NCI-H446 treated with DMSO at 0.1 percent for 48 hours (cell line): ENCODE measurements at places on chromosomes 7 and 10.

GRCh38 chr10:110803239-110803749 lies 68.4 kb upstream of the PDCD4 start:
- DNase-seq, result no peak

- no peak for DNase-seq
These were observed 57.0 kb upstream of the CDCA7L start for GRCh38 chr7:22002726-22003125.

GRCh38 chr7:99825452-99825851 lies 2.4 kb upstream of the CYP3A43 start:
- DNase-seq, result no peak

- DNase-seq, result no peak
These were observed 12.1 kb downstream of the SLC16A12 start for GRCh38 chr10:89523274-89523673.

DNA sequence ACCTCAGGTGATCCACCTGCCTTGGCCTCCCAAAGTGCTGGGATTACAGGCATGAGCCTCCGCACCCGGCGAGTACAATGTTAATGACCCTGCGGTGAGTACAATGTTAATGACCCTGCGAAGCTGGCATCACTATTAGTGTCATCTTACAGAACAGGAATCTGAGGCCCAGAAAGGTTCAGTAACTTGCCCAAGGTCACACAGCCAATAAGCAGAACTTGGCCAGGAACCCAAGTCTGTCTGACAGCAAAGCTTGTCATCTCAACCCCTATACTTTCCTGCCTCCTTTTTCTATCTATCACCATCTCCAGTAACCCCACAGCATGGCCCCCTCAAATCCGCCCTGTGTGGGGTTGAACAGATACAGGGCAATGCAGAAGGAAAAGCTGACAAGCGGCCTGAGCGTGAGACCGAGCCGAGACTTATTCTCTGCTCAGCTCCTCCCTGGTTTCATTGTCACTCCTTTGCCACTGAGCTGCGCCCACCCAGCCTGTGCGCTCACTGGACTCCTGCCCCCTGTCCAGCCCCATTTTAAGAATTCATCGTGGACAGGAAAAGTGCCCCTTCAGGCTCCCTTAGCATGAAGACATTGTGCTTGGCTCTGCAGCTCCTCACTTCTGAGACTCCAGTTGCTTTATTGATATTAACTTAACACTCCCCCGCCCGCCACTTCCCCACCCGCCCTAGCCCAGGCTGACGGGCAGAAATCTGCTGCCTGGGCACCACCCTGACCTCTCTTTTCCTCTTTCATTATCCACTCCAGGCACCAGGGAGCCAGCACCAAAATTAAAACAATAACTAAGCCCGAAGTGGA lies 58.1 kb upstream of the LBX1 start:
- no peak for DNase-seq

- no peak for DNase-seq
These were observed 273.1 kb downstream of the XPNPEP1 start for GRCh38 chr10:109650228-109650627.

DNA sequence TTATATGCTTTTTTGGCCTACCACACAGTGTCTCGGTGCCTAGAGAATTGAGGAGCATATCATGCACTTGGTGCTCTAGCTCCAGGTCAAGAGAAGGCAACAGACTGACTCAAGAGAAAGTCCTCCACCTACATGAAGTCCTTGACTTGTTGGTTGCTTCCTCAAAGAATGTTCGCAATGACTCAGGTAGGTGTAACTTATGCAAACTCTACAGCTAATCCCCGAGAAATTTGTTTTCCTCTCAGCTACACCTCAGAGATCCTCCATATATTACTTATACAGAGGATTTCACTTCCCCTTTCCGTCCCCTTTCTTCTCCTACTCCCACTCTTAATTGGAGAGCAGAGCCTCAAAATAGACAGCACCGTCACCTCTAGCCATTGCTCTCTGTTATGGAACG lies 1013.1 kb downstream of the KCNMA1 start:
- no peak for DNase-seq

DNA sequence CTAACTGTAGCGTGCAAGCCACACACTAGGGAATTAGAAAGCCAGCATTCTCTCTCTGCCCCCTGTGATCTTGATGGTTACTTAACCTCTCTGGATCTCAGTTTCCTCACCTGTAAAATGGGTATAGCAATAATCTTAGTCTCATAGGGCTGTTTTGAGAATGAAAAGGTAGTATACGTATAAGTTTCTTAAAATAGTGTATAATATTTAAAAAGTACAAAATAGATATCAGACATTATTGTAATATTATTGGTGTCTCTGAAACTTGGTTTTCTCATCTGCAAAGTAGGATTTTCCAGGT lies 80.4 kb downstream of the CHN2 start:
- DNase-seq, result no peak

GRCh38 chr7:159136013-159136412 lies 8.7 kb downstream of the VIPR2 start:
- DNase-seq, result no peak

DNA sequence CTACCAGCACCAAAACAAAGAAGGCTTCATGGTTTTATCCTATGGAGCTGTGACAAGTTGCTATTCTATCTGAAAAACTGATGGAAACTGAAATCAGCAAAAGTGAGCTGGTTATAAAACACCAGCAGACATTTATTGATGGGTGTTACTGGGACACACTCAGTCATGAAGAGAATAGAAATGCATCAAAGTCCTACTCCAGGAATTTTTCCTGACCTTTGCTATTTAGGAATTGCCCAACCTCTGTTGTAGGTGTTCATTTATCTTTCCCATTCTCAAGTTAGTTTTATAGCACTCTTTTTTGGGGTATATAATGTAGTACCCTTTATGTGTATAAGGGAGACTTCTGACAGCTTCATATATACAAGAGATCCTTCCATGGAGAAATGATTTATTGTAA lies 533.2 kb downstream of the REEP3 start:
- DNase-seq, result no peak

- no peak for DNase-seq
These were observed 33.5 kb upstream of the UNC5B start for GRCh38 chr10:71178880-71179279.

DNA sequence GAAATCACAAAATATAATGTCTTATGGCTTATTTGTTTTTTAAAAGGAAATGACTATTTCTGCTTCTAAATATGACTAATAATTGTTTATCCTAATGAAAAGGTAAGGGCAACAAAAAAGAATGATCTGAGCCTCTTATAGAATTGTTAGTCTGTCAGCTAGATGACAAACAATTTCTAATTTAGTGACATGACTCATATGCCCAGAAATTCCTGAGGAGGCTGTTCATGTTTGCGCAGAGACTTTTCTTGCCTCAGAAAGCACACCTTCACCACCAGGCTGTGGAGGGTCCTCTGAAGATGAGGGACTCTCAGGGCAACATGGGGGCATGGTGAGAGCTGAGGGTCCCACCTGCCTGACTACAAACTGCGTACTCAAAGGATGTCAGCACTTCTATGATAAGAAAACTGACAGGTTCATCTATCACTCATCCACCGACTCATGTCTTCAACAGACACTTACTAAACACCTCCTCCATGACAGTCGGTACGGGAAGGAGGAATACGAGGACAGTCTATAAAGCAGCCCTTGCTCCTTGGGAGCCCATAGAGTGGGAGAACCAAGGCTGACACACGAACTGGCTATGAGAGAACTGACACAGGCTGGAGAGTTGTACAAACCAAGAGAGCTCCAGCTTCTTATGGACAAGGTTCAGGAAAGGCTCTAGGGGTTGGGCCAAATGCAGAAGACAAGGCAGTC lies 102.0 kb downstream of the PKD1L1 start:
- no peak for DNase-seq

GRCh38 chr7:30634193-30634626 lies 39.5 kb downstream of the GARS1 start:
- no peak for DNase-seq

DNA sequence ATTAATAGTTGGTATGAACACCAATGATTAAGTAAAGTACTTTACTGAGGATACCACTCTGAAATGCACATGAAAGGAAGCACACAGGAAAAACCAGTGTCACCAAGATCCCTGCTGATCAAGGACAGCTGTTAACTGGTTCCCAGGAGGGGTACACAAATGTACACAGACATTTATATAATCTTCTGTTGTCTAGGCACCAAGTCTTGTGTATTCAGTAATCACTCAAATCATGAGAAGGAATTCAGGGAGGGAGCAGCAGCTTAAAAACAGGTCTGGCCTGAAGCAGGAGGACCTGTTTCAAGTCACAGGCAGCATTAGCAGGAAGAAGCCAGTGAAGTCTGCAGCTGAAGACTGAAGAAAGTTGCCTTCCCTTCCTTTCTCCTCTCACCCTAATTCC lies 18.7 kb downstream of the MPP7 start:
- no peak for DNase-seq

GRCh38 chr10:24446739-24447138 lies 237.8 kb downstream of the KIAA1217 start:
- DNase-seq, result no peak

- DNase-seq, result no peak
These were observed 125.3 kb downstream of the CHN2 start for GRCh38 chr7:29319719-29320521.

- no peak for DNase-seq
These were observed 4.3 kb downstream of the KCNH2 start for GRCh38 chr7:150973571-150974451.

GRCh38 chr7:116802746-116803152 lies 59.6 kb upstream of the CAPZA2 start:
- DNase-seq, result no peak

GRCh38 chr10:43293677-43294057 lies 26.8 kb upstream of the RASGEF1A start:
- DNase-seq, result no peak

DNA sequence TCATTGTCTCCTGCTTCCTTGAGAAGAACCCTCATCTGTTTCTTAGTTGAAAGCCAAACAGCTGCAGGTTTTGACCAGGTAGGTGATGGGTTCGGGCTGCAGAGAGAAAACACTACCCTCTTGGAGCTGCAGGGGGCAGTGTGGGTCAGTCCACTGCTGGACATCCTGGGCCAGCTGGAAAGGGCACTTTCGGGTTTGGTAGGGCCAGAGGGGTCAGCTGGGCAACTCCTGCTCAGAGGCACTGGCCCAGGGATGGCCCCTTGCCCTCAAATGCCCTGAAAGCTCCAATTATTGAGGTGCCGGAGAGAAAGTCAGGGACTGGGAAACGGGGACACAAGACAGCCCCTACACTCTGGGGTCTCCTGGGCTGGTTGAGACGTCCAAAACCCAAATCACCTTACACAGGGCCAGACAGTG lies 90.7 kb downstream of the MKI67 start:
- DNase-seq, result no peak

- no peak for DNase-seq
These were observed 34.4 kb upstream of the PNLIP start for GRCh38 chr10:116511365-116511764.

- no peak for DNase-seq
These were observed 9.7 kb downstream of the CREM start for GRCh38 chr10:35136263-35136815.

- DNase-seq, result no peak
These were observed 45.3 kb upstream of the CDK1 start for GRCh38 chr10:60732807-60733516.

DNA sequence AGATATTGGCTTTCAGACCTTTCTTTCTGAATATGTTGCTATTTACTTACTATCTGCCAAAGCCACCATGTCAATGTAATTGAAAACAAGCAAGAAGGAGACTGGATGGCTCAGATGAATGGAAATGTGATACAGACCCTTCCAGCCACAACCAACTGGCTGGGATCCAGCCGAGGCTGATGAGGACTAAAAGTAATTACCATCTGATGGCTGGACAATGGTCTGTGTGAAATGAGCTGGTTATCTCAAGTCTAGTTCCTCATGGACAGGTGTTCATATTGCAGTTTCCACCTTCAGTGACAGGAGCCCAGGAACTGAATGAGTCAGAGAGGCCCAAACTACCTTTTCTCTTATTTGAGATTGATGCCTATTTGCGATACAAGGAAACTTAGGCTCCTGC lies 267.5 kb downstream of the GATA3 start:
- no peak for DNase-seq

DNA sequence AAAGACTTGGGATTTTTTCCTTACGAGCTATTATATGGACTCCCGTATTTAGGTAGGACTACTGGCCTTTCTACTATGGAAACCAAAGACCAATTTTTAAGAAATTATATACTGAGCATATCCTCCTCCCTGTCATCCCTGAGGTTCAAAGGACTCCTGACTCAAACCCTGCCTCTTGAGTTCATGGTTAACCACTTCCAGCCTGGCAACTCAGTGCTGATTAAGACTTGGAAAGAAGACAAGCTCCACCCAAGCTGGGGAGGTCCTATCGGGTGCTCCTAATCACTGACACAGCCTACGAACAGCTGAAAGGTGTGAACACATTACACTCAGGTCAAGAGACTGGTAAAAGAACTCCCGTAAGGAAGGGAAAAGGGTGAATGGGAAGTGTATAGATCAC lies 66.8 kb downstream of the LYZL2 start:
- DNase-seq, result no peak

DNA sequence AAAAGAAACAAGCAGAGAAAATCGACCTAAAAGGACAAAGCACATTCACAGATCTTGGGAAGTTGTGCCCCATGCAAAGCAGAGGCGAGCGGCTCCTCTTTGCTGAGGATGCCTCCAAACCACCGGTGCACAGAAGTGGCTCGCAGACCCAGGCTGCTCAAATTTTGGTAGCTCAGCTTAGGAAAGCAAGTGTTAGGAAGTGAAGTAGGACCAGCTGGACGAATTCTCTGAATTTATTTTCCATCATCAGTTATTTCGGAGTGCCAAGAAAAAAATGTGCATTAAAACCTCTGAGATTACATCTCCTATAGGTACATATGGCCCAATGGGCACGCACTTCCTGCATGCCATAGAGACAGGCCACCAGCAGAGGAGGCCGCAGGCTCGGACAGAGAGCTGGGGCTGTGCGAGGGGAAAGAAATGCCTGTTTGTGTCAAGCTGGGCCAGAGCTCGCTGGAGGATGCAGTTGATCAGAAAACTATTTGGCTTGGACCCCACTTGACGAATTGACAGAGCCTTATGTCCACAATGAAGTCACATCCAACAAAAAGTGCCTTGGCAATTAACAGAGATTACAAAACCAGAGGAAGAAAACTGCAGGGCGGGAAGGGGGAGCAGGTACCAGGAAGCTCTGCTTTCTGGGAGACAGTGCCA lies 122.3 kb upstream of the LYZL2 start:
- DNase-seq, result peak; percentile 82

DNA sequence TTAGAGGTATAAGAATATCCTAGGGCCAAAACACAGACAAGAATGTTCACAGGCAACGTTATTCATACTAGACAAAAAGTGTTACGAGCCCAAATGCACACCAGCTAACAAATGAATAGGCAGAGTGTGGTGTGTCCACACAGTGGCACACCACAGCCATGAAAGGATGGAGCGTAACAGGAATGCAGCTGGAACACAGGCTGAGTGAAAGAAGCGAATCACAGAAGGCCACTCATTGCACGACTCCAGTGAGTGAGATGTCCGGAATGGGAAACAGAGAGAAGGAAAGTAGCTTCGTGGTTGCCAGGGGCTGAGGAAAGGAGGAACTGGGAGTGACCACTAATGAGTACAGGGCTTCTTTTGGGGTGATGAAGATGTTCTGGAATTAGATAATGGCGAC lies 198.8 kb downstream of the TNS3 start:
- DNase-seq, result no peak
